ENCODE measurements at places on chromosomes 4 and X. TPM values are rescaled to one million over a fixed set of nuclear protein-coding genes. Genes with fewer than 3 reads are reported as not detected.
A peak's percentile ranks its signal among the peaks of the same experiment; 100 is the strongest.

The L1CAM gene
- polyA plus RNA-seq: not detected

The SPON2 gene
- polyA plus RNA-seq: 0.74 TPM

The SPATA4 gene
- not detected for polyA plus RNA-seq

The PLAC1 gene
- polyA plus RNA-seq: not detected

The HCCS gene
- polyA plus RNA-seq: 15.2 TPM

The POU3F4 gene
- polyA plus RNA-seq: not detected

The FAM47A gene
- not detected for polyA plus RNA-seq

The LONRF3 gene
- polyA plus RNA-seq: 1.2 TPM

The FAM9C gene
- polyA plus RNA-seq: not detected

The VCX2 gene
- not detected for polyA plus RNA-seq

The SSX1 gene
- polyA plus RNA-seq: not detected

DNA sequence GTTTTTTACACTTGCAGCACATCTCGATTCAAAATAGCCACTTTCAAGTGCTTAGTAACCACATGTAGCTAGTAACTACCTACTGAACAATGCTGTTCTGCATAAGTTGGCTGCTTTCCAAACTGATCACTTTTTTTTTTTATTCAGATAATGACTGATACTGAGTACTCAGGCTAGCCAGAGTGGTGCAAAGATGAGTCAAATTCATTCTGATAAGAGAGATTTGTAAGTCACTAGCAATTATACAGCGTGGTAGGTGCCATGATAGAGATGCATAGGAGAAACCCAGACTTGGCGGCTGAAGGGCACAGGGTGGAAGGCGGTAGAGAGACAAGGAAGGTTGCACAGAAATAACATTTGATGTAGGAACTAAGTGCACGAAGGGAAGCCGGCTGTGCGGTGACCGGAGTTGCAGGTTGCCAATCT lies 357 bp upstream of the IGBP1 start:
- peak overlapping the region; percentile 92 for H3K4me3 ChIP-seq
- H3K4me1 ChIP-seq: peaks cover 17% of the 10 kb centered on the region
- no peak for DNase-seq
- H3K27me3 ChIP-seq: no peaks in the 10 kb centered on the region
- peaks cover 3% of the 10 kb centered on the region for H3K36me3 ChIP-seq
- H3K27ac ChIP-seq: peak overlapping the region; percentile 94

- no peak overlapping the region for H3K27ac ChIP-seq
- H3K36me3 ChIP-seq: peaks cover 50% of the 10 kb centered on the region
- no peak for DNase-seq
These were observed 80.1 kb upstream of the UCP1 start for GRCh38 chr4:140648716-140649308.

GRCh38 chr4:139144911-139145551 lies 32.0 kb downstream of the ELF2 start:
- no peaks in the 10 kb centered on the region for H3K27me3 ChIP-seq
- DNase-seq: no peak
- H3K4me3 ChIP-seq: peak overlapping the region; percentile 27
- H3K4me1 ChIP-seq: peaks cover 21% of the 10 kb centered on the region
- H3K27ac ChIP-seq: peak overlapping the region; percentile 55

DNA sequence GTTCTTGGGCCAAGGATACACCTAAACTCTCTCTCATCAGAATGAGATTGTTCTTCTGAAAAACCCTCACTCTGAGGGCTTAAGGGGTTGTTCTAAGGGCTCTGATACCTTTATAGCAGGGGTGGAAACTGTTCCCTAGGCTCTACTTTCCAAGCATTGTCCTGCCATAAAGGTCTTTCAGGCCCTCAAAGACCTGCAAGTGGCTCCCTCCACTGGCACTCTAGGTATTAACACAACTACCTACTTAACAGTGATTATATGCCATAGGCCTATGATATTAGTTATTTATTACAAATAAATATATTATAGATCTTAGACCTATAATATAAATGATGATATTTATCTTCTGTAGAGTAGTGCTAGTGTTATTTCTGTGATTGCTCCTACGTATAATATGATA lies 473.7 kb upstream of the RPS6KA3 start:
- H3K27ac ChIP-seq: no peak overlapping the region
- H3K36me3 ChIP-seq: no peaks in the 10 kb centered on the region
- no peaks in the 10 kb centered on the region for H3K4me1 ChIP-seq
- no peaks in the 10 kb centered on the region for H3K27me3 ChIP-seq
- DNase-seq: no peak

GRCh38 chr4:40330536-40330935 lies 4.6 kb upstream of the CHRNA9 start:
- no peaks in the 10 kb centered on the region for H3K36me3 ChIP-seq
- no peak overlapping the region for H3K4me3 ChIP-seq
- no peaks in the 10 kb centered on the region for H3K27me3 ChIP-seq
- H3K4me1 ChIP-seq: peaks cover 23% of the 10 kb centered on the region
- DNase-seq: no peak
- no peak overlapping the region for H3K27ac ChIP-seq

- H3K27ac ChIP-seq: no peak overlapping the region
- H3K36me3 ChIP-seq: no peaks in the 10 kb centered on the region
- no peak for DNase-seq
- H3K4me3 ChIP-seq: no peak overlapping the region
- H3K27me3 ChIP-seq: no peaks in the 10 kb centered on the region
- no peaks in the 10 kb centered on the region for H3K4me1 ChIP-seq
These were observed 50.8 kb downstream of the GRIA2 start for GRCh38 chr4:157271166-157271869.

GRCh38 chr4:67935888-67936287 lies 27.4 kb downstream of the TMPRSS11A start:
- H3K27me3 ChIP-seq: no peaks in the 10 kb centered on the region
- H3K4me1 ChIP-seq: no peaks in the 10 kb centered on the region
- no peaks in the 10 kb centered on the region for H3K36me3 ChIP-seq
- no peak for DNase-seq
- no peak overlapping the region for H3K4me3 ChIP-seq
- no peak overlapping the region for H3K27ac ChIP-seq

GRCh38 chr4:136664988-136665387 lies 867.3 kb downstream of the PCDH18 start:
- no peaks in the 10 kb centered on the region for H3K4me1 ChIP-seq
- H3K27ac ChIP-seq: no peak overlapping the region
- H3K36me3 ChIP-seq: no peaks in the 10 kb centered on the region
- no peak for DNase-seq

- no peak overlapping the region for H3K4me3 ChIP-seq
- H3K4me1 ChIP-seq: no peaks in the 10 kb centered on the region
- peaks cover 80% of the 10 kb centered on the region for H3K36me3 ChIP-seq
- H3K27ac ChIP-seq: peak overlapping the region; percentile 52
- no peak for DNase-seq
These were observed 64.2 kb downstream of the TET2 start for GRCh38 chr4:105210916-105211315.

GRCh38 chr4:102037566-102037965 lies 247.0 kb downstream of the BANK1 start:
- H3K27me3 ChIP-seq: no peaks in the 10 kb centered on the region
- no peak for DNase-seq
- peaks cover 8% of the 10 kb centered on the region for H3K4me1 ChIP-seq
- peak overlapping the region; percentile 16 for H3K27ac ChIP-seq
- no peak overlapping the region for H3K4me3 ChIP-seq

DNA sequence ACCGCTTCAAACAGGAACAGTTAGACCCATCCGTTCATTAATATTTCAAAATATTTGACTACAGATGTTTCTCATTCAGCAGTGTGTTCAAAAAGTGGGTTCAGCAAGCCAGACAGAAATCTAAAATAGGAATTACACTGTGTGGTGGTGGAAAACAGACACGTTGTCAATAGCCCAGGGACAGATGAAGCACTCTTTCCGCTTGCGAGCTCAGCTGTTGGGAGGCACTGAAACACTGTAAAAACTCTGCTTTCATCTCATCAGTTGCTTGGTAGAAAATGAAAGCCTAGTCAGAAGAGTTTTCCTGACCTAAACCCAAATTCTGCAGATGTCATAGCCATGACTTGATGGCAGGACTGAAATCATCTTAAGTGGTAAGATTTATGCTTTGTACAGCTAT lies 38.5 kb downstream of the LRP2BP start:
- no peak overlapping the region for H3K27ac ChIP-seq
- no peaks in the 10 kb centered on the region for H3K4me1 ChIP-seq
- H3K4me3 ChIP-seq: no peak overlapping the region
- H3K36me3 ChIP-seq: no peaks in the 10 kb centered on the region
- no peak for DNase-seq

DNA sequence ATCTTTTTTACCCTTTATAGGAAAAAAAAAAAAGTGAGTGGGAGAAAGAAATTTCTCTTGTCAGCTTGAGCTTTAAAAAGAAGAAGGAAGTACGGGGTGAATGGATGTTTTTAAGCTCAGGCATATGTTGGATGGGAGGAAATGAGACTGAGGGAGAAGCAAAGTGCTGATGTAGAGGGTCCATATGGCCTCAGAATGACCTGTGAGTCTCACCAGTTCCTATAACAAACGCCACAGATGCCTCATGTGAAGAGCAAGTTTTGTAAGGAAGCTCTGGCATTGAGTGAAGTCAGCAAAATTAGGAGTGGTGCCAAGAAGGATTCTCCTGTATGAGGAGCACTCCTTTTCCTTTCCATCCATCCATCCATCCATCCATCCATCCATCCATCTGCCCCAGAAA lies 214.6 kb downstream of the PTTG2 start:
- H3K4me1 ChIP-seq: peaks cover 45% of the 10 kb centered on the region
- H3K27me3 ChIP-seq: no peaks in the 10 kb centered on the region
- no peaks in the 10 kb centered on the region for H3K36me3 ChIP-seq
- DNase-seq: peak; percentile 81

GRCh38 chrX:71622576-71623450 lies 4.5 kb upstream of the CXCR3 start:
- no peak overlapping the region for H3K27ac ChIP-seq
- H3K4me3 ChIP-seq: no peak overlapping the region
- peaks cover 15% of the 10 kb centered on the region for H3K4me1 ChIP-seq

GRCh38 chrX:132795181-132795580 lies 163.2 kb downstream of the HS6ST2 start:
- no peak overlapping the region for H3K27ac ChIP-seq
- no peak for DNase-seq
- H3K27me3 ChIP-seq: no peaks in the 10 kb centered on the region
- no peaks in the 10 kb centered on the region for H3K4me1 ChIP-seq

GRCh38 chrX:101759000-101759399 lies 99.3 kb upstream of the ARMCX2 start:
- no peak overlapping the region for H3K27ac ChIP-seq
- no peaks in the 10 kb centered on the region for H3K27me3 ChIP-seq
- no peak overlapping the region for H3K4me3 ChIP-seq
- peak; percentile 8 for DNase-seq

DNA sequence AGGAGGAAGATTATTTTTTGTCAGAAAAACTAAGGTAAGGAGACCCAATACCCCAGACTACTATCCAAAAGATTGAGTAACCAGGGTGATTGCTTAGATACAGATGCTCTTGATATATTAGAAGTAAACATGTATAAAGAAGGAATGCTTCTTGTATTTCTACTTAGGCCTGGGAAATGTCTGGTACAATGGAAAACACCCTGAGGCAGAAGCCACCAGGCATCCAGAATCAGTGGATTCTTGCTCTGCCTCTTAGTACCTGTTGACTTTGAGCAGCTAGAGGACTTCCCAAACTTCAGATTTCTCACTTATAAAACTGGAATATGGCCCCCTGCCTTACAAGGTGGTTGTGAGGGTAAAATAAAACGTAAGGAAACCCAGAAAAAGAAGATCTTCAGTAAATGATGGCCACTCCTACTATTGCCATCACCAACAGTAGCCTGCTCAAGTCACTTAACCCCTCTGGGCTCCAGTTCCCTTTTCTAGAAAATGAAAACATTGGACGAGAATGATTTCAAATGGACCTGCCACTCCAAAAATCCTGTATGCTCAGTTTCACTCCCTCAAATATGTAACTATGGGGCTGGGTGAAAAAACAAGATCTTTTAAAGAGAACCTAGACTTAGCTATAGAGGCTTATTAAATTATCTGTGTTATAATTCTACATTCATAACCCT lies 56.6 kb downstream of the AMELX start:
- no peaks in the 10 kb centered on the region for H3K36me3 ChIP-seq
- no peak overlapping the region for H3K27ac ChIP-seq
- DNase-seq: no peak

DNA sequence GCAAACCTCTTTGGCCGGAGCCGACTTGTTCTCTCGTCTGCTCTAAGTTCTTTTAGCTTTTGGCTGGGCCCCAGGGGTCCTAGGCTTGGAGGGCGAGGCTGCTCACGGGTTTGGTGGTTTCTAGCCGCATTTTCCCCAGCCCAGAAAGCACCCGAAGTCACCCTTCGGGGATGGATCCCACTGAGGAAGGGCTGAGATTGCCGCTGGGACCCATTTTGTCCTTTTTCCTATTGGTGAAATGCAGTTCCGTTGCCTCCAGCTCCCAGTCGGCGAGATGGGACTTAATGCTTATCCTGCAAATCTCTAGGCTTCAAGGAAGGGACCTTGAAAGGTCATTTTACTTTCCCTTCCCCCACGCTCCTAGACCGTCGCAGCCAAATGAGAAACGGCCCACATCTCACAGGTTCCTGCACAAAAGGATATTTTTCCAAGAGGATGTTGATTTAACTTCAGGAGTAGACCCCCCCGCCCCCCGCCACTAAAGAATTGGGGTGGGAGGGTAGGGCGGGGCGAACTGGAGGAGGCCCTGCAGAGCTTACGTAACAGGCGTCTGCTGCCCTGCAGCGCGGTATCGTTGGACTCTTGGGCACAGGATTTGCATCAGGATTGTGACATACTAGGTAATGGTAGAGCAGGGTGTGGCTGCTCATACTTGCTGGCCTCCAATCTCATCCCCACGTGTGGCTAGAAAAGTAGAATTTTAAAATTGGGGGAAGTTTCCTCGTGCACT lies 564 bp downstream of the PGK1 start:
- H3K36me3 ChIP-seq: no peaks in the 10 kb centered on the region
- peaks cover 44% of the 10 kb centered on the region for H3K4me1 ChIP-seq
- DNase-seq: peak; percentile 83
- peak overlapping the region; percentile 93 for H3K4me3 ChIP-seq
- H3K27ac ChIP-seq: peak overlapping the region; percentile 96

GRCh38 chr4:16608123-16608522 lies 290.3 kb downstream of the LDB2 start:
- no peaks in the 10 kb centered on the region for H3K4me1 ChIP-seq
- no peak for DNase-seq
- H3K27ac ChIP-seq: no peak overlapping the region
- no peaks in the 10 kb centered on the region for H3K36me3 ChIP-seq
- H3K4me3 ChIP-seq: no peak overlapping the region

GRCh38 chr4:137693641-137694040 lies 161.3 kb upstream of the PCDH18 start:
- H3K4me1 ChIP-seq: no peaks in the 10 kb centered on the region
- H3K36me3 ChIP-seq: no peaks in the 10 kb centered on the region
- H3K27me3 ChIP-seq: no peaks in the 10 kb centered on the region

- no peaks in the 10 kb centered on the region for H3K27me3 ChIP-seq
- peak overlapping the region; percentile 68 for H3K4me3 ChIP-seq
- peaks cover 45% of the 10 kb centered on the region for H3K4me1 ChIP-seq
- peak overlapping the region; percentile 78 for H3K27ac ChIP-seq
- no peaks in the 10 kb centered on the region for H3K36me3 ChIP-seq
These were observed 695 bp downstream of the MTM1 start for GRCh38 chrX:150569155-150569477.

- no peaks in the 10 kb centered on the region for H3K4me1 ChIP-seq
- no peak overlapping the region for H3K4me3 ChIP-seq
- no peak for DNase-seq
- no peaks in the 10 kb centered on the region for H3K27me3 ChIP-seq
These were observed 76.3 kb downstream of the EVC2 start for GRCh38 chr4:5632066-5632440.

- no peak for DNase-seq
- H3K4me3 ChIP-seq: no peak overlapping the region
- H3K27me3 ChIP-seq: peaks cover 8% of the 10 kb centered on the region
- H3K36me3 ChIP-seq: no peaks in the 10 kb centered on the region
These were observed 13.4 kb upstream of the RNF175 start for GRCh38 chr4:153773236-153773690.

- no peaks in the 10 kb centered on the region for H3K36me3 ChIP-seq
- H3K4me1 ChIP-seq: no peaks in the 10 kb centered on the region
- no peak for DNase-seq
These were observed 961.7 kb downstream of the RPA4 start for GRCh38 chrX:97845451-97845850.

All from CD14-positive monocyte (primary cell).